Esophagus muscularis mucosa (tissue), 4 donors: ENCODE measurements at places on chromosomes 16 and 17.
A peak's percentile ranks its signal among the peaks of the same experiment; 100 is the strongest.

DNA sequence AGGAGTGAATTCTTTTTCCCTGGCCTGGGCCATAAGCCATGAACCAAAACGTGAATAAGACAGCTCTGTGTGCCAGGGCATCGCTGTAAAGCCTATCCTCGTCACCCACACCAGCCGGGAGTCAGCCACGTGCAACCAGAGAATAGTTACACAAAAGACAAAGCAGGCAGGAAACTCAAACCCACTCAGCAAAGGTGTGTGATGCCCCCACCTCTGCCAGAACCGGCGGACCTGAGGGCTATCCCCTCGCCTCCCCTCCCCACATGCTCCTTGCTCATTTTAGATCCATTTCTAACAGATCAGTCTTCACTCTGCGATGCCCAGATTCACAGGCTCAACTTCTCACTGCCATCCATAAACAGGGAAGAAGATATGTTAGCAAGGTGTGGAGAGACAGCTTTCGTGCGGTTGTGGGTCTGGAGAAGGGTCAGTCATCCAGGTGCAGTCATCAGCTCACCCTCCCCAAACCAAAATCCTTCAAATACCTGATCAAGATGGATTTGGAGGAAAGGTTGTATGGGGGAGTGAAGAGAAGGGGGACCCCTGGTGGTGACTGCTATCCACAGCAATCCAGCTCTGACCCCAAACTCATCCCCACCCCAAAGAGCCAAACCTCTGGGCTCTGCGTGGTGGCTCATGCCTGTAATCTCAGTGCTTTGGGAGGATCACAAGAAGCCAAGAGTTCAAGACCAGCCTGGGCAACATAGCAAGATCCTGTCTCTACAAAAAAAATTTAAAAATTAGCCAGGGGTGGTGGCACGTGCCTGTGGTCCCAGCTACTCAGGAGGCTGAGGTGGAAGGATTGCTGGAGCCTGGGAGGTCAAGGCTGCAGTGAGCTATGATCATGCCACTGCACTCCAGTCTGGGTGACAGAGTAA, 219.2 kb downstream of the C16orf78 start:
- no peak for DNase-seq

GRCh38 chr16:4520913-4521312, 17.7 kb downstream of the CDIP1 start:
- no peak for DNase-seq

DNA sequence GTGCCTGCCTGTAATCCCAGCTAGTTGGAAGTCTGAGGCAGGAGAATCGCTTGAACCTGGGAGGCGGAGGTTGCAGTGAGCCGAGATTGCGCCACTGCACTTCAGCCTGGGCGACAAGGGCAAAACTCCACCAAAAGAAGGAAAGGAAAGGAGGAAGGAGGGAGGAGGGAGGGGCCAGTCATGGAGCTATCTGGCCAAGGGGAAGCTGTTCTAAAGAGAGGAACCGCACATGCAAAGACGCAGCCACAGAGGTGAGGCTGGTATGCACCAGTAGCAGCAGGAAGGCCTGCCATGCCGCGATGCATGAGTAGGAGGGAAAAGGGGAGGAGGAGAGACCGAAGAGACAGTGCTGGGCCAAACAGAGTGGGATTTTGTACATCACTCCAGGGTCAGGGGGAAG, 35.9 kb downstream of the HSBP1 start:
- DNase-seq, result no peak

DNA sequence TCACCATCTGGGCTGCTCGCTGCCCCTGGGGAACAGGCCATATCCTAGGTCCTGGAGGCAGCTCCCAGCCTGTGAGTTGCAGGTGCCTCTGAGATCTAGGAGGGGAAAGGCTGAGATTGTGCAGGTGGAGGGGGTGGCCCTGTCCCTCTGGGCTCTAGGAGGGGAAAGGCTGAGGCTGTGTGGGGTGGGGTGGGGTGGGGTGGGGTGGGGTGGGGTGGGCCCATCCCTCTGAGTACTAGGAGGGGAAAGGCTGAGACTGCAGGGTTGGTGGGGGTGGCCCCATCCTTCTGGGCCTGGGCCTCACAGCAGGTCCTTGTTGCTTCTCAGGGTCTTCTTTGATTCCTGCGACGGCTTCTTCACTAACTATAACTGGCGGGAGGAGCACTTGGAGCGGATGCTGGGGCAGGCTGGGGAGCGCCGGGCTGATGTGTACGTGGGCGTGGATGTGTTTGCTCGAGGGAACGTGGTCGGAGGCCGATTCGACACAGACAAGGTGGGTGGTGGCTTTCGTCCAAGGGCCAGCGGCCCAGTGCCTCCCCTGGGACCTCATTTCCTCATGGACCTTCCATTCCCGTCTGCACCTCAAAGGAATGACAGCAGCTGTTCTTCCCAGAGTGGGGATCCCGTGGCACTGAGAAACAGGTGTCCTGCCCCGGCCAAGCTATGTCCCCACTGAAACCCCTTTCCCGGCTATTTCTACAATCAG, 7.1 kb downstream of the ENGASE start:
- DNase-seq, result no peak

GRCh38 chr17:38912221-38912813, 13.1 kb upstream of the LASP1NB start:
- no peak for DNase-seq

- no peak for DNase-seq
These were observed at the start of gene SLC47A1 for GRCh38 chr17:19533718-19534561. TSS of gene SLC47A1 (plus strand) at chr17:19533854. CDS start at chr17:19533940, 86 bp downstream.

DNA sequence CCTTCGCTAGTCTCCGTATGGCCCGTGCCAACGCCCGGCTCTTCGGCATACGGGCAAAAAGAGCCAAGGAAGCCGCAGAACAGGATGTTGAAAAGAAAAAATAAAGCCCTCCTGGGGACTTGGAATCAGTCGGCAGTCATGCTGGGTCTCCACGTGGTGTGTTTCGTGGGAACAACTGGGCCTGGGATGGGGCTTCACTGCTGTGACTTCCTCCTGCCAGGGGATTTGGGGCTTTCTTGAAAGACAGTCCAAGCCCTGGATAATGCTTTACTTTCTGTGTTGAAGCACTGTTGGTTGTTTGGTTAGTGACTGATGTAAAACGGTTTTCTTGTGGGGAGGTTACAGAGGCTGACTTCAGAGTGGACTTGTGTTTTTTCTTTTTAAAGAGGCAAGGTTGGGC, 2.5 kb downstream of the RPL13 start:
- DNase-seq, result no peak

DNA sequence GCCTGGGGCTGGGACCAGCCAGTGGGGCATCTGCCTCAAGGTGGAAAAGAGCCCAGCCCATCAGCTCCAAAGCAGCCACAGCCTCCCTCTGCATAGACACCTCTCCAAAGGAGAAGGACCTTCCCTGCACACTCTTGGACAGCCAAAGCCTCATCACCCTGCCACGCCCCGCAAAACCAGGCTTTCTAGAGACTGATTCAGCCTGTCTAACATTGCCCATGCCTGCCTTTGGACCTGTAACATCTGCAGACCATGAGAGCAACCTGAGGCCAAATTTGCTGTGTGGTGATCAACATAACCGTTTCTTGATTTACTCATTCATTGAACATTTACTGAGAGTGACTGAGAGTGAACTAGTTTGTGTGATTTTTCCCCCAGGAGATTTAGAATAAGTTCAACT, 219.7 kb upstream of the HSBP1 start:
- DNase-seq, result no peak

DNA sequence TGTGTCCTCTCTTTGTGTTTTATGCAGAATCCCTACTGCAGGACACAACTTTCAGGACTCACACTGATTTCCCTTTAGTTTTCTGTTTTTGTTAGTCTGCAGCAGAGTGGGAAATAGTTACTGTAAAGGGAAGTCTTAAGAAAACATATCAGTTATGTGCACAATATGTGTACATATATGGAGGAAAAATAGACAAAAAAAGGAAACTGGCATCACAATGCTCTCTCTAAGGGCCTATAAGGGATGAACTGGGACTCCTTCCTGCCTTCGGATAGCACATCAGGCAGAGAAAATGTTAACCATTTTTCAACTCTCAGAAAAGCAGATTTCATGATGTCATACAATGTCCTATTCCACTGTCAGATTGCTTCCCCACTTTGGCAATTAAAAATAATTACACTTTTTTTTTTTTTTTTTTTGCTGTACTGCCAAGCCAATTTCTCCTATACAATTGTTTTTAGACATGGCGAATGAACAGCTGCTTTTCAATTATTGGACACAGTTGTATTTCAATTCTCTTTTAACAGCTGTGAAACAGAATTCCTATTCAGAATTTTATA, 112.5 kb upstream of the KCNJ16 start:
- no peak for DNase-seq

DNA sequence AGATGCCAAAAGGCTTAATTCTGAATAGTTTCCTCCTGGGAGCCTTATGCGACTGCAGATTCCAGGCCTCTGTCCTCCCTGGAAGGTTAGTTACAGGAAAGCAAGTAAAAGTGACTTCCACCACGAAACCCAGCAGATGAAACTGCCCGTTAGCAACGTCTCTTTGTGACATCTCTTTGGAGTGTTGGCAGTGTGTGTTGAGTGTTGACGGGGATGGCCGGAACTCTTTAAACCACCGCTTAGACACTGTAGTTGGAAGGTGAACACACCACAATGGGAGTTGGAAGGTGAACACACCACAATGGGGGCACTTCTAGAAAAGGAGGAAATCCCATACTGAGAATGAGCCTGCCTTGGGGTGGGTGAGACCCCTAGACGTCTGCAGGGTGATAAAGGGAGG, 858 bp downstream of the SKAP1 start:
- DNase-seq, result no peak

- DNase-seq, result no peak
These were observed 65.2 kb upstream of the SMIM36 start for GRCh38 chr17:55576237-55576995.

DNA sequence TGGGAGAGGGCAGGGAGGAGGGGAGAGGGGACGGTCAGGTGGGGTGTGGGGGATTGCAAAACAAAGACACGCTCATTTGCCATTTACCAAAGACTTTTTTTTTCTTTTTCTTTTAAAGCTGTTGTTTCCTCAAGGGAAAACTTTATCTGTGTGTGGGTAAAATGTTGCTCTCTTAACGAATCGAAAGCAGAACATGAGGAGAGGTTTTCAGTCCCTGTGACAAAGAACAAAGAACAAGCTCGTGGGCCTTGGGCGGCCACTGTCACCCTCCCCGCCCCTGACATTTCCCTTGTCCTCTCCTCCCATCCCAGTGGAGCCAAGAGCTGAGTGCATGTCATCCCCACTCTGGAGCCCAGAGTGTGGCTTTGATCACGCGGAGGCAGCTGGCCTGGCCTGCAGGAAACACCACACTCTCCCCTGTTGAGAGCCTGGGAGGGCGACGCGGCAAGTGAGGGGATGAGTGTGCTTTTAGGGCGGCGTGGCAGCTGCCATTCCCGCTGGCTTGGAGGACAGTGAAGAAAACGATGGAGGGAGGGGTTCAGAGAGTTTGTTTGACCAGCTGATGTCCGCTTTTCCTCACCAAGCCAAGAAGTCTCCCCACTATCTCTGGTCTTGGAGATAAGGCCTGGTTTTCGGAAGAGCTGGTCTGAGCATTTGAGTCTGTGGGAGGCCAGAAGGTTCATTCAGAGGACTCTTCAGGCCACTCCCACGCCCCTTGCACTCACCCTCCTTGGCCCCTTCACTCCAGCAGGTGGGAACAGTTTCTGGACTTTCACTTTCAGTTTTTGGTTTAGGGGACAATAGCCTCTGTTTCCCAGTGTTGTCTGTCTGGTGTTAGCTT, 11.4 kb downstream of the CCR7 start:
- DNase-seq, result peak; percentile 91

GRCh38 chr17:12512694-12513355, 152.9 kb upstream of the MYOCD start:
- no peak for DNase-seq
